ENCODE measurements at places on chromosomes 4 and X. TPM values are rescaled to one million over a fixed set of nuclear protein-coding genes. Genes with fewer than 3 reads are reported as not detected.

DNA sequence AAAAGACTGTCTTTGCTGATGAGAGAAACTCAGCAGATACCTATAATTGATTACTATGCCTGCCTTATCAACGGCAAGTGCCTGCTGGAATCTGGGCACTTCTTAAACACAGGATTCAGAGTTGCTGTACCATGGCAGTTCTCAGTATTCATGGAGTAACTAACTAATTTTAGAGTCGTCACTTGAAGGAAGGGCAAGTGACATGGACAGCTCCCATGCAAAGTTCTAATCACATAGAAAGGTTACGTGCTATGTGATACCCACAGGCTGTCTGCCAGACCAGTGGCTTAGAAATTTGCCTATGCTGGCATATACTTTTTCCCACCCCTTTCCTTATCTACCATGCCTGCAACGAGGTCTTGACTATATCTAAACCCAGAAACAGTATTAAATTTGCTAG, 931.1 kb upstream of the TENM3 start:
- DNase-seq = no peak

DNA sequence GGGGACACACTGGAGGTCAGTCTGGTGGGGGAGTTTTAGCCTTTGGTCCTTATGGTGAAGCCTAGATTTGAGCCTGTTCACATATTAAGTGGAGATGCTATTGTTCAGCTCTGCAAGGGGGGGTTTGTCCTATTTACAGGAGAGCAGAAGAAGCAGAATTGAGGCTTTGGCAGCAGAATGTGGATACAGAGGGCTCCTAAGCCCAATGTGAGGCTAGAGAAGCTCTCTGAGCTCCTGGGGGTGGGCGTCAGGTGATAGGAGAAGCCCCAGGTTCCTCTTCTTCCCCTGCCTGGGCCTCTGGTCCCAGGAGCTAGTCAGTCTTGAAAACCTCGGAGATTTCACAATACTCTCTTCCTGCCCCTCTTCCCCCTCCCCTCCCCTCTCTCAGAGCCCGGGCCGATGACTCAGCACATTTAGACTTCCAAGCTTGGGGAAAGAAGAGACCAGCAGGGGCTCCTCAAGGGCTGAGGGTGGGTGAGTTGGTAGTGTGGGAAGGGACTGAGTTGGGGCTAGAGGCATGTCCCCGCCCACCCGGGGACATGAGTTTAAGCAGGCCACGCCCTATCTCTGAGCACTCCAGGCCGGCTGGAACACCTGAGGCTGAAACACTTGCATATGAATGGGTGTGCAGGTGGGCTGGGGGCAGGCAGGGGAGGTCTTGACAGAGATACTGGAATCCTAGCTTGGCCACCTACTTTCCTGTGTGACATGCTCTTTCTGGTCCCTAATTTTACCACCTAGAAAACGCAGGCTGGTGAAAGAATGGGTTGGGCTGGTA, 3.4 kb downstream of the TFE3 start:
- DNase-seq = peak; percentile 95

- no peak for DNase-seq
Measured at GRCh38 chr4:771464-771863, 54.5 kb downstream of the CPLX1 start.

GRCh38 chrX:106150701-106151100, 17.4 kb upstream of the PWWP3B start:
- DNase-seq = no peak

DNA sequence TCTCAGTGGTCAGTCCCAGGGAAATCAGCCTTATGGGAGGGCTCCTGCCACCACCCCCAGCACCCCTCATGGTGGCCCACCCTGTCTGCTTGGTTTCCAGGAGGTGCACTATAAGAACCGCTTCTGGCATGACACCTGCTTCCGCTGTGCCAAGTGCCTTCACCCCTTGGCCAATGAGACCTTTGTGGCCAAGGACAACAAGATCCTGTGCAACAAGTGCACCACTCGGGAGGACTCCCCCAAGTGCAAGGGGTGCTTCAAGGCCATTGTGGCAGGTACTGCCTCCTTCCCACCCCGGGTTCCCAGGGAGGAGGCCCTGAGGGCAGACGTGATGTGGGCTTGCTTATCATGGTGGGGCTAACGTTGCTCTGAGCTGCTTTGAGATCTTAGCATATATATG, 44.3 kb downstream of the MAP7D3 start:
- no peak for DNase-seq

DNA sequence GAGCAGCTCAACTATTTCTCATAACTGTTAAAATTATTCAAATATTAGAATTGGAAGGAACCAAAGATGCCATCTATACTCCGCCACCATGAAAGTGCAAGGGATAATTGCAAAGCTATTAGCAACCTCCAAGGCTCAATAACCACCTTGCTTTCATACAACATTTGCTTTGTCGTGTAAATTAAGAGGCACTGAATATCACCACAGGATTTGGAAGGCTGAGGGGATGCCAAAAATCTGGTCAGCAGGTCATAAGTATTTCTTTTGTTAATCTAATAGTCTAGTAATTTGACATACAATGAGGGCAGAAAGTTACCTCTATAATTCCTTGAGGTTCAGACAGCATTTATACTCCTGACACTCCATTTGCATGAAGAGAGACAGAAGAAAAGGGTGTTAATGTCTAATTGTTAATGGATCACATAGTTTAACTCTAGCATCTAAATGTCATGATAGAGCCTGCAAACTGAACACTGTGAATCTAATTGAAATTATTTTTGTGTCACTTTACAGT, 200.9 kb upstream of the DIAPH2 start:
- DNase-seq = no peak

DNA sequence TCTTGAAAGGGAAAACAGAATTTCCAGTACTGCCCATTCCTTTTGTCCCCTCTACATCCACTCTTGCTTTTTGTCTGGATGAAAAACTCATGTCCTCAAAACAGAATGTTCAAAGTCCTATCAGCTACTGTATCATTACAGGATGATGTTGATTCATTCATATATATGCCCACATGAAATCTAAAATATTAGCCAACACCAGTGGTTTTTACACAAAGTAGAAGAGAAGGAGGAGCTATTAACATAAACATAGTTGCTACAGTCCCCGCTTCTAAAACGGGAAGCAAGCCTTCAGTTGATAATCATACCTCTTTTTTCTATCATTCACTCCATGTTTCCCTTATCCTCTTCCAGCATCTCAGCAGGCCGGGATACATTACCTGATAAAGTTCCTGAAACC, 7.7 kb upstream of the THOC2 start:
- no peak for DNase-seq

Gene GPAT3
- 11.6 TPM for total RNA-seq

Gene MAGEB1
- total RNA-seq = not detected

Data from lung (tissue), 17 donors.